CD4-positive, alpha-beta T cell treated with Interleukin-12 subunit alpha and Interleukin-12 subunit beta, for 1 hour (primary cell): ENCODE measurements at places on chromosomes 3 and 15.

- DNase-seq, result peak; percentile 79
Observed at GRCh38 chr3:186614597-186615483, 2.0 kb downstream of the AHSG start.

GRCh38 chr3:2851835-2852234 is 258.3 kb downstream of the IL5RA start:
- DNase-seq, result no peak

GRCh38 chr3:192675958-192676649 is 51.2 kb downstream of the FGF12 start:
- no peak for DNase-seq

DNA sequence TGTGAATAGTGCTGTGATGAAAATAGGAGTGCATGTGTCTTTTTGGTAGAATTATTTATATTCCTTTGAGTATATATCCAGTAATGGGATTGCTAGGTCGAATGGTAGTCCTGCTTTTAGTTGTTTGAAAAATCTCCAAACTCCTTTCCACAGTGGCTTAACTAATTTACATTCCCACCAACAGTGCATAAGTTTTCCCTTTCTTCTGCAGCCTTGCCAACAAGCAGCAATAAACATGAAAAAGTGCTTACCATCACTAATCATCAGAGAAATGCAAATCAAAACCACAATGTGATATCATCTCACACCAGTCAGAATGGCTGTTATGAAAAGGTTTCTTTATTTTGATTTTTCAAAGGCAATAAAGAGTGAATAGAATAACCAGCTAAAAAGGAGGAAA is 1105.9 kb downstream of the NAALADL2 start:
- no peak for DNase-seq

DNA sequence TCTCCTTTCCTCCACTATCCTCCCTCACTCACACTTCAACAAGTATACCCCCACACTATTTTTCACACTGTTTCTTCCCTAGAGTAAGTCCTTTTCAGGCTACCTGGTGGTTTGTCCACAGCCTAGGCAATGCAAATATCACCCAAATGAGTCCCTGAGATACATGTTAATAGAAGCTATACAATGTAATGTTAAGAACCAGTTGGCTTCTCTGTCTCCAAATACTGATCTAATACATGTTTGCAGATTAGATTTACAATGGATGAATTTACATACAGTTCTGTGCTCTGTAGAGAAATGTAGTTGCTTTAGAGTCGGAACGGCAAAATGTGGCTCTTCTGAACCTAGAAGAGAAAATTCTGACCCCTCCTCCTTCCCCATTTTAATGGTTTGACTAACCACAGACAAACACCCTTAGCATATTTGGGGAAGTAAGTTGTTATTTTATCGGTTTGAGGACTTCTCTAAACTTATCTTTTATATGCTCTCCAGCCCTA is 63.6 kb upstream of the MBNL1 start:
- peak; percentile 63 for DNase-seq

DNA sequence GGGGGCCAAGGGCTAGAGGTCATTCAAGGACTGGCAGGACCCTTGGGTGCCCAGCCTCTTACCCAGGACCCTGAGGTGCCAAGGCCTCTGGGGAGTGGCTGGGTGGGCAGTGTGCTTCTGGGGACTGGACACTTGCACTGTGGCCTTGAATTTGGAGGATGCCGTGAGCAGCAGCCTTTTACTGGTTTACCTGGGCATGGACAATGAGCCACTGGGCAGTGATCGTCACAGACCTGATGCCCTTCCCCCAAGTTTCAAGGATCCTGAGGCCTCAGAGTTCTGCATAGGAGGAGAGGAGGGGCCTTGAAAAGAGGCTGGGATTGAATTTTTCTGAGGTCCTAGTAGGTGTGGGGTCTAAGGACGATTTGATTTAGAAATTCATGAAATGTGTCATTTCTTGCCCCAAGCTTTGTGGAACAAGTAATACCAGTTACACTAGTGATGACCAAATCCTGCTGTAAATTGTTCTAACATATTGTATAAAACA is 146.1 kb upstream of the TPM1 start:
- no peak for DNase-seq

DNA sequence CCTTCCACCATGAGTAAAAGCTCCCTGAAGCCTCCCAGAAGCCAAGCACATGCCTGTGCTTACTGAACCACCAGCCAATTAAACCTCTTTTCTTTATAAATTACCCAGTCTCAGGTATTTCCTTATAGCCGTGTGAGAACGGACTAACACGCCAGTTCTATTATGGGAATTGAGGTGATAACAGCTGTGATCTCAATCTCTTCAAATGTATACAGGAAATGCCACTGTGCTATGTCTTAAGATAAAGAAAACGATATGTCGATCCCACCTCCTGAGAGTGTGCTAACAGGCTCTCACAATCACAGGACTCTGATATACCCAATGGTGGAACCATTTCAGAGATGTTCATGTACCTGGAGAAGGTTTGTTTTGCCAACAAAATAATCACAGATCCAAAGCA is 26.2 kb downstream of the CHSY1 start:
- DNase-seq, result no peak

DNA sequence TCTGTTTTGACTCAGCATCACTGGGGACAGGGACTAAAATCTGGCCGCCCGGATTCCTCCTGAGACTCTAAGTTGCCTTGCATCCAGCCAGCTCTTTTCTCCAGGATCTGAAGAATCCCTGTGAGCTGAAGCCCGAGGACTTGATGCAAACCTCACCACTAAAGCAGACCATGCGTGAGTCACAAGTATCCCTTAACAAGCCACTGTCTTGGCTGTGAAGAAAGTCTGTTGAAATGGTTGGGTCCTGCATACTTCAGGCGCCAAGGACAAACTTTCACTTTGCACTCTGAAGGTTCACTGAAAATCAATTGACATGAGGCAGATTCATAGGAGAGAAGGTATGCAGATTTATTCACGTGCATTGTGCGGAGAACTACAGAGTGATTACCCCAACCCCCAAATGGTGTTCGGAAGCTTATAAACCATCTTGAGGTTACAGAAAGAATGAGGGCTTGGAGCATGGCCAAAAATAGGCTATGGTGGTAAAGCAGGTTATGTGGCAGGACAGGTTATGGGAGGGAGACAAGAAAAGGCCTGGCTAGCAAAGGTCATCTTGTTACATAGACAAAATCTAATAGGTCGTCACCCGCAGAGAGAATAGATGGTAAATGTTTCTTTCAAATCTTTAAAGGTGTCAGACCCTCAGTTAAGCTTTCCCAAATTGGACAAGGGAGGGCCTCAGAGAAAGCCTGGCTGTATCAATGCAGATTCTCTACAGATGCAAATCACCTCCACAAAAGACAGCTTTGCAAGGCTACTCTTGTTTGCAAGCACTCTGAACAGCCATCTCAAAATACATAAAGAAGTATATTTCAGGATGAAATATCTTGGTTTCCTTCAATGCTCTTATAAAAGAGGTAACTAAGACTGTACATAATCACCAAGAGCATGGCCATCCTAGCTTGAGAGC is 126.3 kb upstream of the PLAAT1 start:
- no peak for DNase-seq

DNA sequence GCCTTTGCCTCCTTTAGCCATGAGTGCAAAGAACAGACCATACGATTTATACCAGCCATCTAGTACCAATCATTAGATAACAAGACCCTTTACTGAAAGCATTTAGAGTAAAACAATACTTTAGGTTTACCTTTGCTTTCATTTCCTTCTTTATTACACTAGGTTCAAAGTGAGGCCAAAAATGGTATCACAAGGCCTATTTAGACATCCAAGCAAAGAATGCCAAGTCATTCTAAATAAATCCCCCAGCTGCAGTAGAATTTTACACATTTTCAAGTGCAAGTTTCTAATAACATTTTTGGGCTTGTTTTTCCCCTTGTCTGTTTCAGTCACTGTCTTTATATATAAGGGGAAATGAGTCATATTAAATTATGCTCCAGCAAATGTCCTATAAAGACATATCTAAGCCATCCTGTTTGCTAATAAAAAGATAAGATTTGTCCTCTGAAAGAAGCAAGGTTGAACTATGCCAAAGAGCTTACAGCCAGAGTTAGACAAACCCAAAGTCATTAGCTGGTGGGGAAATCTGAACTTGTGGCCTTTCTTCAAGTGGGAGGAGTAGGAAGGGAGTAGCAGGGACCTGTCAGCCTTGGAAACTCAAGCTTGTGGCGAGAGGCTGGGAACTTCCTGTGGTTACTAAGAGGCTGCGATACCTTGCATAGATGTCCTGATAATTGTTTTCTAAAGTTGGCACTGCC is 232.7 kb downstream of the MECOM start:
- DNase-seq, result no peak

GRCh38 chr3:61146010-61146890 is 105.0 kb downstream of the FHIT start:
- DNase-seq, result no peak

GRCh38 chr3:85821130-85821756 is 862.5 kb downstream of the CADM2 start:
- DNase-seq, result no peak

GRCh38 chr3:126197854-126198584 is 17.6 kb upstream of the ALDH1L1 start:
- DNase-seq, result peak; percentile 18

DNA sequence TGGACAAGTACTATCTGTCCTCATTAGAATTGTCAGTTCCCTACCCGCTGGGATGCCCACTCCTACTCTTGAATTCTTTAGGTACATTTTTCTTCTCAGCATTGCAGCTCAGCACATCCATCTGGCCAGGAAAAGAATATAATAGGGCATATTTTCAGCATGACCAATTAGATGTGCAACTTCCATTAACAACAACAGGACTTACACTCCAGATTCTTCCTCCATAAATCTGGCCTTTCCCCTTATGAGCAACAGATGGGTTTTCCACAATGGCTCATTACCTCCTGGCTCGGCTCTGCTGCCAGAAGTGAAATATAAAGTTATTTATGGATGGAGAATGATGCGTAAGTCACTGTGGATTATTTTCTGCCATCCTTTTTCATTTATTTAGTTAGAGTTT is 443.8 kb upstream of the TGFBR2 start:
- no peak for DNase-seq

- DNase-seq, result no peak
Observed at GRCh38 chr3:158680861-158681260, 8.4 kb upstream of the LXN start.

GRCh38 chr15:80596521-80596976 is 98.6 kb upstream of the ABHD17C start:
- DNase-seq, result no peak

DNA sequence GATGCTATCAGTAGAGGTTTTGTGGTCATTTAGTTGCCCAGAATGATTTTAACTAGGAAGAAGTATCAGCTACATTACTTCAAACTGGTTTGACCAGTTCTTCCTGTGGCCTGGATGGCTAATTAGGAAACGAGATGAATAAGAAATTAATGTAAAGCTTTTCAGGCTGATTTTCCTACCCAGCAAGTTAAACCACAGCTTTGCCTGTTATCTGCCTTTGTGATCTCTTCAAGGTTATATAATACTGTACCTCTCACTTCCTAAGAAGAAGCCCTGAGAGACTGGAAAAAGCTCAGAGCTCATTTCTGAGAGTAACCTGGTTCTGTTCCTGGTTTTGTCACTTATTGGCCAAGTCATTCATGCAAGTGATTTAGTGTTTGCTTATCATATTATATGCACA is 782.2 kb upstream of the GOLIM4 start:
- DNase-seq, result no peak

GRCh38 chr3:133371676-133372075 is 28.2 kb upstream of the BFSP2 start:
- no peak for DNase-seq

- no peak for DNase-seq
Observed at GRCh38 chr15:78358102-78358870, 18.1 kb downstream of the CRABP1 start.

DNA sequence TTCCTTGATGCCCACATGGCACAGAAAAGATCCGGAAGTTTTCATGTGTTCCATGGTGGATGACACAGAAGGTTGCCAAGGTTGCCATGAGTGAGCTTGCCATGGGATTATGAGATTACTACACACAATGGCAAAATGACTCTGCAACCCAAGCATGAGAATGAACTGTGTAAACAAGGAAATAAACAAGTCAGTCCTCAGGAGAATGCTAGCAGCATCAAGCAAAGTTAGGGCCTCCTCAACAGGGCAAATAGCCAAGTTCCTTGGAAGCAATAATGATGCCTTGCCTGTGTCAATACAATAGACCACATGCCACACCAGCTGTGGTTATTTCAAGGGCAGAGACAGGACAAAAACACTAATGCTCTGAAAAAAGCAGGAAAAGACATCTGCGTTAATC is 41.8 kb downstream of the AQR start:
- no peak for DNase-seq

DNA sequence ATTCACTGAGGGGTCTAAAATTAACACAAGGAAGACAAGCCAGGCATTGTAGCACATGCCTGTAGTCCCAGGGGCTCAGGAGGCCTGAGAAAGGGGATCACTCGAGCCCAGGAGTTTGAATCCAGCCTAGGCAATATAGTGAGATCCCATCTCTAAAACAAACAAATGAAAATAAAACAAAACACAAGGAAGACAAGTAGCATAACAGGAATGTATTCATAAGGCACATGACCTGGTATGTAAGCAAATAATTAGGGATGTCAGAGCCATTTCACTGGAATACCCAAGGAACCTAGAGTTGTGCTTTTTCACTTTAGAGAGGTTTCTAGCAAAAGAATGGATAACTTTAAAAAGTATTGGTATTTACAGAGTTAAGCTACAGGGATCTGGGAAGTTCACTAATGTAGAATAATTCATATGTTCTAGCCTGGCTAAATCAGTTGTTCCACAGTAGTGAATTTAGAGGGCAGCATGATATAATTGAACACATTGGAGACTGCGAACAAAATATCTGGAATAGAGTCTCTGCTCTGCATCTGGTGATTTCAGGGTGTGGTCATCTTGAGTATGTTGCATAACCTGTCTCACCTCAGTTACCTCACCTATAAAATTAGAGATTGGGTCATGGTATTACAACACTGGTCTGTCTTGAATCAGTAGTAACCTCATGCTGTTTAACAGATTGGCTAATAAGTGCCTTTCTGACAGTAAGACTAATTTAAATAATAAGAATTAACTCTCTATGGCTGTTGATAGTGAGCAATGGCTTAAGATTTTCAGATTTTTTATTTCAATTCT is 9.3 kb downstream of the GRAMD1C start:
- no peak for DNase-seq

GRCh38 chr3:197024881-197025735 is 4.5 kb downstream of the MELTF start:
- no peak for DNase-seq

- DNase-seq, result no peak
Observed at GRCh38 chr15:63380808-63381282, 801 bp downstream of the CA12 start.

- no peak for DNase-seq
Observed at GRCh38 chr3:129386984-129387383, 41.5 kb downstream of the EFCAB12 start.

- no peak for DNase-seq
Observed at GRCh38 chr3:109640146-109640652, 302.9 kb upstream of the DPPA4 start.

DNA sequence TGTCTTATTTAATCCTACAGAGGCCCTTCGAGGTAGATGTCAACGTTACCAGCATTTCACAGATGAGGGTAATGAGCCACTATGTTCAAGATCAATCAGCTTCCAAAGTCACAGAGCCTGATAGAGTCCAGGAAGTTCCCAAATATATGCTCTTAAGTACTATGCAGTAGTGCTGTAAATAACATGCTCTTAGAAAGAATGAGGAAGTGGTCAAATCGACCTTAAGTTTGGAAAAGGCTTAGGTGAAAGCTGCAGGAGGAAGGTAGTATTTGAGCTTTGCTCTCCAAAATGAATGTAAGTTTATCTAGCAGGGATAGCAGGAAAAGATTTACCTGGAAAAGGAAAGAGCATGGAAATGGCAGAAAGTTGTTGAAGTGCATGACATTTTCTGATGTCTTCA is 234.0 kb downstream of the RBMS3 start:
- DNase-seq, result no peak
